Naive thymus-derived CD8-positive, alpha-beta T cell (primary cell): ENCODE measurements at places on chromosomes 11 and 22.

DNA sequence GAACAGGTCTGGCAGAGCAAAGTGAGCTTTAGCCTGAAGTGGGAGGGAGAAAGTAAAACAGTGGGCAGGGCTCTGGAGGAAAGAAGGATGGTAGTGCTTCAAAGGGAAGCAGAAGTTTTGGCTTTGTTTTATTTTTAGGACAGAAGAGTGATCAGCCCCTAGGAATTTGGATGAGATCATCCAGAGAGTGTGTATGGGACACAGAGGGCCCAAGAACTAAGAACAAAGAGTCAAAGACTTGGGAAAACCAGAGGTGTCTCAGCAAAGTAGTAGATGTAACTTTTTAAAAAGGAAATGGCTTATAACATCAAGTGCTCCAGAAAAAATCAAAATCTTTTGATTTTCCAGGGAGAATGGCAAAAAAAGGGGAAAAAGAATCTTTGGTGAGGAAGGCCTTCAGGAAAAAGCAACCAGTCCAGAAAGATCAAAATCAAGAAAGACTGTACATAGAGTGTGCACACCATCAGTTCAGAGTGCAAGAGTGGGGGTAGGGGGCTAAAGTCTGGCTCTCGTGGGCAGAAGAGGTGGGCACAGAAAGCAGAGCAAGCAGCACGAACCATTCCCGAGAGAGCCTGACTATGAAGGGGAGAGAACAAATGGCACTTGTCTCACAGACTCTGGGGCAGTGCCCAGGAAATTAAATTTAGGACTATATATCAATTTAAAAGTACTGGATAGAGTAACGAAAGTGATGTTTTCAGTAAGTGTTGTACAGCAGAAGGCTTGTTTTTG is 30.0 kb downstream of the MAPK1 start:
- no peak for DNase-seq

- DNase-seq, result no peak
Measured at GRCh38 chr11:27874998-27875830, 175.0 kb upstream of the BDNF start.

GRCh38 chr11:65932558-65932919 is 12.7 kb upstream of the TSGA10IP start:
- no peak for DNase-seq

GRCh38 chr22:47379037-47379436 is 616.6 kb downstream of the TBC1D22A start:
- no peak for DNase-seq

GRCh38 chr22:45527456-45527855 is 24.8 kb downstream of the FBLN1 start:
- no peak for DNase-seq

DNA sequence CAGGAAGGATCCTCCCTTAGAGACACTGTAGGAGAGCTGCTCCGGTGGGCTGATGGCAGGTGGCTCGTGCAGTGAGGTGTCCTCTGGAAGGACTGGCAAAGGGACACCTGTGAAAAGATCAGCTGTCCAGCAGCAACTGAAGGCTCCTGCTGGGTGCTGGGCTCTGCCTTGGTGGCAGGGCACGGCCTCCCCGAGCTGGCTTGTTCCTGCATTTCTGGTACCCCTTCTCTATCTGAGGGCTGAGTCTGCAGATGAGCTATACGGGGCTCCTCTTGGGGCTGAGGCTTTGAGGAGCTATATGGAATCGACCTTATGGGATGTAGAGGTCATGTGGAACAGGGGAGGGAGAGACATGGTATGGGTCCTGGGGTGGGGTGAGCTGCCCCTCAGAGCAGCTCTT is 875.8 kb downstream of the BRD1 start:
- DNase-seq, result no peak

DNA sequence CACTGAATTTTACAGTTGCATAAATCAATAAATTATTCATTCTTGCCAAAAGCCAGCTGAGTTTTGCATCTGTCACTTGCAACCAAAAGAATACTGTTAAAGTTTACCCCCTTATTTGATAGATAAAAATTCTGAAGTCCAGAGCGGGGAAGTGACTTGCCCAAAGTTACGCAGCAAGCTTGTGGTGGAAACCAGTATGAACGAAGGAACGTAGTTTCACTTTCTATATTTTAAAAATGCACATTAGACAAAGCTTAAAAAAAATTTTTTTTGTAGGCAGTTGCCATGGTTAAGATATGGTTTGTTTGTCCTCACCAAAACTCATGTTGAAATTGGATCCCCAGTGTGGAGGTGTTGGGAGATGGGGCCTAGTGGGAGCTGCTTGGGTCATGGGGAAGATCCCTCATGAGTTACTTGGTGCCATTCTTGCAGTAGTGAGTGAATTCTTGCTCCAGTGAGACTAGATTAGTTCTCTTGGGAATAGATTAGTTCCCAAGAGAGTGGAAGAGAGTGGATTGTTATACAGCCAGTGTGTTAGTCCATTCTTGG is 46.3 kb upstream of the SEZ6L start:
- DNase-seq, result no peak

DNA sequence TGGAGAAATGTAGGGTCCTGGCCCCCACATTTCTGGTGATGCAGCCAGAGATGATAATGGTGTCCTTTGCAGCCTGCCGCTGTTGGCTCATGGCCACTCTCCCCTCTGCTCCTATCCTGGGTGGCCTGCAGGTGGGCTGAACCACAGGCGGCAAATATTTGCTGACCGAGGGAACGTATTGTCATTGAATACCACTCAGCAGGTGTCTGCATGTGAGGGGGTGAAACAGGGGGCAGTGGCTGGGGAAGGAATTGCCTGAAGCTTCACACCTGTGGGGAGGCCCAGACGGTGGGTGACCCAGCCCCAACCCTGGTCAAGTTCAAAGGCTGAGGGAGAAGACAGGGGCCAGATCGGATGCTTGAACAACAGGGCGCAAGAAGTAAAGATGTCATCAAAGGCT is 73.3 kb upstream of the WNT11 start:
- DNase-seq, result no peak

DNA sequence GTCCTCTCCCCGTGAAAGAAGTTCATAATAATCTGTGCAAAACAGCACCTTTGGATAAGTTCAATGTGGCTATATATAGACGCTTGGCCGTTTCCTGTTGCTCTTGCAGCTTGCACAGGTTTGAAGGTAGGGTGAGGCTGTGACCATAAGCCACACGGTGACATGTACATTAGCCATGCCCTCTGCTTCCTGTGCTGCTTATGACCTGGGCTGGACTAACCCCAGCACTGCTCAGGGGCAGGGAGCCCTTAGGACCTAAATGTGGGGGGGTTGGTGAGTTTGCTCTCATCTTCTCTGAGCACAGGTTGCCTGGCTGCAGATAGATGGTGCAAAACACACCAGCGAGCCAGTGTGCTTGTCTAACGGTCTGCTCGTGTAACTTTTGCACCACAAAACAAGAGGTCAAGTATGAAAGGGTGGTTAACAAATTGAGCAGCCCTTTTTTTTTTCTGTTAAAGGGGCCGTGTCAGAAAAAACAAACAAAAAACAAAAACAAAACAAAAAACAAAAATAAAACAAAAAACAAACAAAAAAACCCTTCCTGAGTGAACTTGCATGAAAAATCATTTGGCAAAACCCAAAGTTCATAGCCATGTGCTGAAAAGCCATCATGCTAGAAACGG is 37.3 kb downstream of the FLI1 start:
- DNase-seq, result no peak

DNA sequence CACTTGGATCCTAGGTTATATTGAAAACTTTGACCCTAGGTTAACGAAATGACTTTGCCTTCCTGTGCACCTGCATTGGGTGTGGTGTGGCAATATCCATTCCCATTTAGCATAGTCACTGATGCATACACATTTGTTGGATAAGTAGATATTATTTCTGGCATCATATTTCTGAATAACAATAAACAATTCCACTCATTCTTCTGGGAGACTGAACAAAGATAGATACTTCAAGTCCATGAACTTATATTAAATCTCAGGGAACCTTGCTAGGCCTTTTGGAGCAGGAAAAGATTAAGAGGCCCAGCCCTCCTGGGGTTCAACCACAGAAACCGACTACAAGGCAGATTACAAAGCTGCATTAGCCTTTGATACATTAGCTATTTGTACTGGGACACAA is 118.9 kb downstream of the MSANTD4 start:
- DNase-seq, result no peak

DNA sequence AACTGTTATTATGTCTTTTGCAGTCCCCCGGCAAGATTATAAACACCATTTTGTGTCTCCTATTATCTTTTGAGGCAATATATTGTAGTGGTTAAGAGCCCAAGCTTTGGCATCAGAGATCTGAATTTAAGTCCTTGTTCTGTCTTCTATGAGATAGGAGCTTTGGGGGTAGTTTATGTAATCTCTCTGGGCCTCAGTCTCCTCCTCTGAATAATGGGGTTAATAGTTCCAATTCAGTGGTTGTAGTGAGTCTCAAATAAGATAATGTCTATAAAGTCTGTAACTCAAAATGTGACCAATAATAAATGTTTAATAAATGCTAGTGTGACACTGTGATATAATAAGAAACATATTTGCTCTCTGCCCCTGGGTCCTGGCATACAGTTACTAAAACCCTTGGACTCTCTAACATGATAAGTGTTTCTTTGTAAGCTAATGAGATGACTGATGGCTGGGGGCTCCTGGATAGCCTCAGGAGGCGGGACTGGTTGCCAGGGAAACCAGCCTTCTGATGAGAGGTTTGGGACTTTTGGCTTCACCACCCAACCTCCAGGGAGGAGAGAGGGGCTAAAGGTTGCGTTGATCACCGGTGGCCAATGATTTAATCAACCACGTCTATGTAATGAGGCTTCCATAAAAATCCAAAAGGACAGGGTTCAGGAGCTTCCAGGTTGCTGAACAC is 183.4 kb upstream of the MTMR2 start:
- DNase-seq, result no peak

- no peak for DNase-seq
Measured at GRCh38 chr11:20668844-20669819, at the start of gene NELL1. Gene NELL1, plus strand, starts transcription at chr11:20669586.

DNA sequence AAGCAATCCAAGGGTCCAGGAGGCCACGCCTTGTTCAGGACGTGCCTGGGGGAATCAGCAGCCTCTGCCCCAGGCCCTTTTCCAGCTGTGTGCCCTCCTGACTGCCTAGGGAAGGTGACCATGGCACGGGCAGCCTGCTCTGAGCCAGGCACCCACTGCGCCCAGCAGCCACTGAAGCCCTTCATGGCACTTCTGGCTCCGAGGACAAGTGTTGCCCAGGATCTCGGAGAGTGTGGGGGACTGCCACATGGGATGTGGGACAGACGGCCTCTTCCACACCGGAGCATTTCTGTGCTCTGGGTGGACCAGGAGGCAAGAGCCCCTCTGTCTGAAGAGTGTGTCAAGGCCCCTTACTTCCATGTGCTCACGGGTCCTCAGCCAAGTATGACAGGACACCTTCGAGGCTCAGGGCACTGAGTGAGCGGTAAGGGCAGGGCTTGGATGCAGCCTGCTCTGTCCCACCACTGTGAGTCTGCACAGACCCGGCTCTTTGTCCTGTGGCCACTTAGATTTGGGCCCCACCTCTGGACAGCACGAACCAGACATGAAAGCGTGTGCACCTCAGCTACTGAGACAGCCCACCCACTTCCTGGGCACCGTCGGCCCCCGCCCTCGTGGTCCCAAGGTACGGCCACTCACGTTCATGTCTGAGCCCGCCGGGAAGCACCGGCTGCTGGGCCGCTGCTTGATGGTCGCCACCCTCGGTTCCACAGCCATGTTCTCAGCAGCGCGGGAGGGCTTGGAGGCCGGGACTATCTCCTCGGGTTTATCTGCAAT is 93.6 kb downstream of the CTTN start:
- no peak for DNase-seq

DNA sequence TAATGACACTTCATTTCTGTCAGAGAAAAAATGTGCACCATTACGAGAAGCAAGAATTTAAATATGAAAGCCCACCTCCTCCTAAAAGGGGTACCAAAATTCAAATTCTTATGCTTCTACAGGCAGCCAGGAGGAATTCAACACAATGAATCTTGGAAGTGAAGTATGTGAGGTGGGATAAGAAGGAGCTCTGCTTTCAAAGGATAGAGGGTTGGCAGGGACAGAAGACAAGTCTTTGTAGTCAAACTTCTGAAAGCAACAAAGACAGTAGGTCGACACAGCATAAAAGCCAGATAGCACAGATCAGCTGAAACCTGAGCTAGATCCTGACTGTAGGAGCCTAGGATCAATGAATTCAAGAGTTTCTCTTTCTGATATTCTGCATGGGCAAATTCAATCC is 17.4 kb downstream of the NARS2 start:
- no peak for DNase-seq

DNA sequence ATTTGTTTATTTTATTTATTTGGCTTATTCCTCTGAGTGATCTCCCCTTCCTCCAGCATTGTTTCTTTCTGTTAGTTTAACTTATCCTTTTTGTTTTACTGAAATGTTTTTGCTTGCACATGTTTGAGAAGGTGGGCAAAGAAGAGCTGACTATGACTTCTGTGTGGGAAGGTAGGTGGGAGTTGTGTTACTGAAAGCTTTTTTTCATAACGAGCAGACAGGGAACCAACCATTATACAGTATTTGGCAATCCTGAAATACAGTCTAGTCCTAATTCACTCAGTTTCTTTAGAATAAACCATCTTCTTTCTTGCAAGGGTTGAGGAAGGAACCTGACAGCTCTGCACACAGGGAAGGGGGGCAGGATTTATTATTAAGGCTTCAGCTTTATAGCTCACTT is 37.0 kb upstream of the PAK1 start:
- no peak for DNase-seq

- DNase-seq, result no peak
Measured at GRCh38 chr11:70510571-70510970, 112.2 kb downstream of the CTTN start.

DNA sequence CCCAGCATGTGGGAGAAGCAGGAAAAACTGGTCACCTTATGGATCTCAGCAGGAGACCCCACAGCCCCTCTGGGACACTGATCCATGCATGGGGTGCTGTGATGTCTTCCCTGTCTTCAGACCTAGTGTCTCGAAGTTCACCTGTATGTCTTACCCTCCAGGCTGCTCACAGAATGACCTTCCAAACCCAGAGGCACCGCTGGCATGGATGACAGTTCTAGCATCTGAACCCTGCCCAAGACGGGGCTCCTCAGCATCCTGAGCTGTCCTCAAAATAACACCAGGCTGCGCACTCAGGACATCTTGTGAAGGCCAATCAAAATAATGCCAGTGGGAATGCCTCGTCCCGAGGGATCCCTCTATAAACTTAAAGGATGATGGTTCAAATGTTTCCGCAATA is 824.9 kb downstream of the TBC1D22A start:
- no peak for DNase-seq

DNA sequence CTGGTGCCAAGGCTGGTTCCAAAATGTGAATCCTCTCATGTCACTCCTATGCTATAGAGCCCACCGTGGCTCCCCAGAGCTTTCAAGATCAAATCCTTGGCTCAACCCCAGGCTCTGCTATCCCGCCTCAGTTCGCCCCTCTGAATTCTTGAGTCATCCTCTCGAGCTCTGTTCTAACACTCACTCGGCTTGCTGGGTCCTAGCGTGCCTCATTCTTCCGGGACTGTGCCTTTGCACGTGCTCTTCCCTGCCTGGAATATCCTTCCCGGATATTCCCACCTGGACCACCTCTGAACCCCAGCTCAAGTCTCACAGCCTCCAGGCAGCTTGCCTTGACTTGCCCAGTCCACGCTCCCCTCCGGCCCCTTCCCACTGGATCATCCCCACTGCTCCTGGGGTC is 13.0 kb downstream of the KCTD17 start:
- no peak for DNase-seq
